CMK (cell line): ENCODE measurements at places on chromosomes 4 and X.

DNA sequence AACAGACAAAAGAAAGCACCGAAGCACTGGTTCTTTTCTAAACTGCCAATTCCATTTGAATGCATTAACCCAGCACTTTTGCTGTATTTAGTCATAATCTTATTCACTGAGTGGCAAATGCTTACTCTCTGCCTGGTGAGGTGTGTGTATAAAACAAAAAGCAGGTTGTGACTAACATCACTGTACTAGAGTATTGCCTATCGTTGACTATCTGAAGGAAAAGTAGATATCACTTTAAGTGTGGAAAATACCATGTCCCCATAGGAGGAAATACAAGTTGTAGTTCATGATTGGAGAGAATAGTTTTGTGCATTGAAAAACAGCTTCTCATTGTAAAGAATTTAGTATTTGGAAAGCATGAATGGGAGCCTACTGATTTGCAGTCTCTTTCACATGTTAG is 2.7 kb downstream of the PDLIM5 start:
- DNase-seq, result no peak

DNA sequence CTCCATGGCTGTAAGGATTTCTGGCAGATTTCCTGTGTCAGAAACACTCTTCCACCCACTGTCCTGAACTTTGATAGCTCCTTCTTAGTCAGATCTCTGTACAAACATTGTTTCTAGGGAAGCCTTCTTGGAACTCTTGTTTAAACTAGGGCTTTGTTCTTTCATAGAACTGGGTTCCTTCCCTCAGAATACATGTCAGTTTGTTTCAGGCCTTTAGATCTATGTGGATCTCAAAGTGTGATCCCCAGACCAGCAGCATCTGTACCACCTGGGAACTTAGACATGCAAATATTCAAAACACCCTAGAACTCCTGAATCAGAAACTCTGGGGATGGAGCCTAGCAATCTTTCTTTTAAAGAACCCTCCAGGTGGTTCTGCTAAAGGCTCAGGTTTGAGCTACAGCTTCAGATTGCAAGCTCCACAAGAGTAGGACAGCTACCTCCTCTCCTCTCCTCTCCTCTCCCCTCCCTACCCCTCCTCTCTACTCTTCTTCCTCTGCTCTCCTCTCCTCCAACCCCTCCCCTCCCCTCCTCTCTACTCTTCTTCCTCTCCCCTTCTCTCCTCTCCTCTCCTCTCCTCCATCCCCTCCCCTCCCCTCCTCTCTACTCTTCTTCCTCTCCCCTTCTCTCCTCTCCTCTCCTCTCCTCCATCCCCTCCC is 12.7 kb downstream of the RASSF6 start:
- no peak for DNase-seq

GRCh38 chrX:30949554-30949953 is 60.5 kb upstream of the TAB3 start:
- no peak for DNase-seq

DNA sequence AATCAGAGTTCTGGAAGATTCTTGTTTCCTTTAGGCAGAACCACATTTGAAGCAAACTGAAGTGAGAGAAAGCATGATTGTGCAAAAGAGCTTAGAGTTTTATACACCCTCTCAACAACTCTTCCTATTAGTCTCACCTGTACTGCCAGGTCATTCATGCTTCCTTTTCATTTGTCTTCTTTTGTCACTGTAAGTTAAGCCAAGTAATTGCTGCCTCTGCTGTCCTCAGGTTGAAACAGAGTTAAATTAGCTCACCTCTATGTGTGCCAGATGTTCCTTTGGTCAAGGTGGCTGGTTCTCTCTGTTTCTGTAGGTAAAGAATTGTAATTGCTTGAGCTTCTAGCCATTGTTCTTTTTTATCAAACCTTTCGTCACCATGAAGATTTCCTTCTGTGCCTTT is 41.1 kb upstream of the HPGD start:
- DNase-seq, result no peak

- no peak for DNase-seq
Observed at GRCh38 chr4:54094451-54094850, 5.5 kb upstream of the GSX2 start.

GRCh38 chrX:39310891-39311290 is 509.6 kb downstream of the MID1IP1 start:
- no peak for DNase-seq

DNA sequence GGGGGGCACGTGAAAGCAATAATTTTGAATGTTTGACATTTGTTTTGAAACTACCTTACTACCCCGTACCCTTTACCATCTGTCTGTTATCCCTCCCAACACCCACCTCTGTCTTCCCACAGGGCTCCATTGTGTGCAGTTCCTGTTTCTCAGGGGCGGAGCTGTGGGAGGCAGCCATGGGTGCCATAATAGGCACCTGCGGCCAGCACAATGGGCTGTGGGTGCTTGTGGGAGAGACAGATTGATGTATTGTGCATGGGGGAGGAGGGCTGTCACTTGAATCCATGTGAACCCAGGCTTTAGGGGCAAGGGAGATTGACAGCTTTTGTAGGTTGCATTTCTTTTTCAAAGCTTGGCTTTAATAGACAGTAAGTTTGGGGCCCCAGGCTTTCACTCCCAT is 122.6 kb upstream of the CXorf66 start:
- DNase-seq, result no peak

DNA sequence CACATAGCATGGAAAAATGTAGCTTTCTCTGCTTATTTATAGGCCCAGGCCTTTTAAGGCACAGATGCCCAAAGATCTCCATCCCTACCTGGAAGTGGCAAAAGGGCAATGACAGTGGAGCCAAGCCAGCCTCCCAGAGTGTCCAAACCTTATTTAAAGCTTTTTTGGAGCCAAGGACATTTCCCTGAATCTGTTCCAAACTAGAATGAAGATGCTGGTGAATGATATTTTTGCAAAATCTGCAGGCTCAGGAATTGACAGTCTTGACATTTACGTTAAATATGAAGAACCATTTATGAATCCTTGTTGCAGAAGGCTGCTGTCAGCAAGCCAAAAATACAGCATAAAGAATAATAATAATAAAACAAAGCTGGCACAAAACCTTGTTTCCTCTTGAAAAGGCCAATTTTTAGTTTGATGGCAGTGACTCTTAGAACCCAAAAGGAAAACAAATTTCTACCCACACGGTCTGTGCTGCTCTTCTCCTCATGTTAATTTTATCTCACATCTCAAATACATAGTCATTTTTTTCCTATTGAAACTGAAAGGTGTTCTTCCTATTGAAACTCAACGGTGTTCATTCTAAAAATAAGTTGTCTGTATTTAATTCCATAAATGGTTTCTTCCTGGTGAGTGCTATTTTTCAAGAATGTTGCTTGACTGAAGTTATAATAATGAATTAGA is 206.3 kb upstream of the TBL1X start:
- DNase-seq, result no peak

DNA sequence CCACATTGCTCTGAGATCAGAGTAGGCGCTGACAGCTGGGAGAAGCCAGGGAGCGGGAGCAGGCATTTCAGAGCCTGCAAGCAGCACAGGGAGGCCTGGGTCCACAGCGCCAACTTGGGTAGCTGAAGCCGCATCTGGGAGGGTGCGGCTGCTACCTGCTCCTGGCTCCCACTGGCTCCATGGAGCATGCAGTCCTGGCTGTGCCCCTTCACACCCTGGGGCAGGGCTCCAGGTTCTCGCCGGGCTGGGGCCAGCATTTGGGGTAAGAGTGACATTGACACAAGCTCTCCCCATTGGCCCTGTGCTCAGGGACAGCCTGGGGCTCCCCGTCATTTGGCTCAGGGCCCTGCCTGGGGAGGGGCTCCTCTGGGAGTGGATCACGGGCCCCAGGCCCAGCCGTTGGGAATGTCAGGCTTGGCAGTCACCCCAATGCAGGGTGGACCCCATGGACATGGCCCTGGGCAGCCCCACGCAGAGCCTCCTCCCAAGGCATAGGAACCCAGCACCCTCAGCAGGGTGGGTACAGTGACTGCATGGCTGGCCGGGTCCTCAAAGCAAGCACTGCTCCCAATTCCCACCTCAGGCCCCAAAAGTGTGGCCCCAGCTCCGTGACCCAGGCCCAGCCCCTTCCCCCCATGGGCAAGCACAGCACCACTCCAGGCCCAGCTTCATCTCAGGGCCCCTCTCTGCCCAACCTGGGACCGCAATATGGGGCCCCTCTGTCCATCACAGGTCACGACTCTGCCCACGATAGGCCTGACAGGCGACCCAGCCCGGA is 82.4 kb downstream of the PRDM5 start:
- DNase-seq, result no peak

DNA sequence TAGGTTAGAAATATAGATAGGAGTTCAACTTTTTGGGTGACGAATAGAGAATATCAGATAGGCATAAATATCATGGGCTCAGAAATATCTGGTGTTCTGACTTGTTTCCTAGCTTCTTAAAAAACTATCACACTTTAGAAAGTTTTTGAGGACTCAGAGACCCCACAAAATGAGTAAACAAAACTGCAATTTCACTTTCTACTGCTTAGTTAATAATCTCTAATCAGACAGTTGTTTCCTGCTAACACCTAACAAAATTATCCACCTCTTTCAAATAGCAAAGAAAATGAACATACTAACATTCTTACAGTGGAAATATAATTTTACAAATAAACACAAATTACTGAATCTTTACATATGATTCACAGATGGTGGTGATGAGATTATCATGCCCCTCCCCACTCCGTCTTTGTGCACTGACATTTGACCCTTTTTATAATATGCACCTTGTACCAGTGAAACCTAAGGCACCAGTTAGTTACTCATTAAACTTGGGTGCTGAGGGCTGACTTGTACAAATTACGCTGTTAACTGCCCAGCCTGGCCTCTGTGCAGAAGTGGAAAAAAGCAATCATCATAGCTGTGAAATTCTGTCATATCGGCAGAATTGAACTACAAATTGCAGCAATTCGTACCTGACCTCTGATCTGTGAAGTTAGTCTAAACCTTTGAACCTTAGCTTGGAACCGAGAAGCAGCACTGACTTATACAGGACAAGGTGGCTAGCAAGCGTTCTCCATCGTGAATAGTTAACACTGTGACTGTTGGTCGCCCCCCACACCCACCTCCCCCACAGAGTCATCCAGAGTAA is 138.7 kb downstream of the CHRNA9 start:
- no peak for DNase-seq

- DNase-seq, result no peak
Observed at GRCh38 chrX:154444755-154445246, 860 bp downstream of the FAM50A start.

GRCh38 chr4:11566444-11567022 is 137.8 kb upstream of the HS3ST1 start:
- DNase-seq, result no peak

DNA sequence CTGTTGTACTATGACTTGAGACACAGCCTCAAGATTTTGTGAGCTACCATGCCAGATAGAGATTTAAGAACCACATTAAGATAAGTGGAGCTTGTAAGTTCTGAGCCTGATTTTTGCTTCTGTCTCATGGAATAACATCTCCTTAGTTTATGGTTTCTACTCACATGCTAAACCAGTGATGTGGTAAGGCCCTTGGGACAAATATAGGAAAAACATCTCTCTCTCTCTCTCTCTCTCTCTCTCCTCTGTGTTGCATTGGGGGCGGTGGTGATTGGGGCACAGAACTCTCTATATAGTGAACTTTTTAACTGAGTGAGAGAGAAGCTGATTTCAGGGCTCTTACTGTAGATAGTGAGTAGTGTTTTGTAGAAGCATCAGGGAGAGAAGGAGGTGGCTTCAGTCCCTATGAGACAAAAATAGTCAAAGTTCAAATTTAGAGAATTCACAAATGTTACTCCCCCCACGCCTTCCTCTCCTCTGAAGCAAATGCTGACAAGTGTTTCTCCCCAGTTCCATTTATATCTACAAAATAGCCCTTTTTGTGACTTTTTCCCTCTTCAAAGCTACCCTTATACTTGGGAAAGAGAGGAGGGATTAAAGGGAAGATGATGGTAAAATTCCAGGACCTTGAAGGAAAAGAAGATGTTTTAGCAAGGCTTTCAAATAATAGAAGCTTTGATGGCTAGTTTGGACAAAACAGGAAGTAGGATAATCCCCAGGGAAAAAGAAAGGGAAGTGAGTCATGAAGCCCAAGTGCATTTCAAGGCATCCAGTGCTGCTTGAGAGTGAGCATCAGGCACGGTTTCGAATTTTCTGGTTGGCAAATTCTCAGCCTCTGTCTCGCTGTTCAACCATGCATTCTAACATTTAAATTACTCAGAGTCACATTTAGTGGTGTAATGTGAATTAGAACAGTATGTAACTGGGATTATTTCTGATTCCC is 134.3 kb upstream of the AP1S2 start:
- DNase-seq, result no peak

GRCh38 chr4:121796283-121796682 is 4.8 kb upstream of the EXOSC9 start:
- no peak for DNase-seq

DNA sequence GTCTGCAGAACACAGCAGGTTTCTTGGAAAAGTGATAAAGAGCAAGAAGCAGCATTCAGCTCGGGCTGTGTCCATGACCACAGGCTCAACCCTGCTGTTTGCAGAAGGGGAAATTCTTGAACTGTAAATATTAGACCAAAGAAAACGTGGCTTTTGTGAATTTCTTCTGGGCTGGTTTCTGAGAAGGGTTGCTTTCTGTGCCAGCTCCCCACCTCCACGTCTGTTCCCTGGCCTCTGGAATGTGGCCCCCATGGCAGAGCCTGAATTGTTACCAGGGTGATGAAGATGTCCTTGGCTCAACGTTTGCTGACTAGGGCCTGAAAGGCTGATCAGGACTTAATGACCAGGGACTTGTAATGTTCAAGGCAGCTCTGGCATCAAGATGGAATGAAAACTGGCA is 116.0 kb downstream of the CPEB2 start:
- no peak for DNase-seq

DNA sequence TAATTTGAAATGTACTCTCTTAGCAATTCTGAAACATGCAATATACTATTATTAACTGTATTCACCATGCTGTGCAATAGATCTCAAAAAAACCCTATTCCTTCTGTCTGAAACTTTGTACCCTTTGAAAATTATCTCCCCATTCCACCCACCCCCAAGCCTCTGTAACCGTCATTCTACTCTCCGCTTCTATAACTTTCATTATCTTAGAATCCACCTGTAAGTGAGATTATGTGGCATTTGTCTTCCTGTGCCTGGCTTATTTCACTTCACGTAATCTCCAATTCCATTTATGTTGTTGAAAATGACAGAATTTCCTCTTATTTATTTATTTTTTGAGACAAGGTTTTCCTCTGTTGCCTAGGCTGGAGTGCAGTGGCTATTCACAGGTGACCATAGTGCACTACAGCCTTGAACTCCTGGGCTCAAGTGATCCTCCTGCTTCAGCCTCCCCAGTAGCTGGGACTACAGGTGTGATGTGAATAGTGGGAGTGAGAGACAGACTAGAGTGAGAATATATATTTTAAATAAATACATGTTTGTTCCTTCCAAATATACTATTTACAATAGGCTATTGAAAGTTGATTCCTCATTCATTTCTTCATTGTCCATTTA is 30.5 kb downstream of the VSIG4 start:
- no peak for DNase-seq

GRCh38 chr4:130545596-130545995 is 1449.6 kb downstream of the C4orf33 start:
- DNase-seq, result no peak

DNA sequence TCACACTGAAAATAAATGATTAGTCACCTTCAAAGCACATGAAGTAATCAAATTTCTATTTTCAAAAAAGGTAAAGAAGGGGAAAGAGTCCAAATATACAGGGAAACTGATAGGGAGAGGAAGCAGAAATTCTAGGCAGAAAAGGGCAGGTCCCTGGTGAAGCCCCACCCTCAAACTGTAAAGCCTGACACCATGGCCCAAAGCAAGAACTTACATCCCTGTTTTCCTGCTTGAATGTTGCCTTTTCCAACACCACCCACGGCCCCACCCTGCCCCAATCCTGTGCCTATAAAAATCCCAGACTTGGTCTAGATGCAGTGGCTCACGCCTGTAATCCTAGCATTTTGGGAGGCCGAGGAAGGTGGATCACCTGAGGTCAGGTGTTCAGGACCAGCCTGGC is 361.8 kb downstream of the PPP3CA start:
- DNase-seq, result no peak
